ENCODE measurements at places on chromosomes 3 and 15.

GRCh38 chr3:188390775-188391443 is 237.0 kb downstream of the LPP start:
- no peak for DNase-seq

- DNase-seq: no peak
These were observed 28.2 kb downstream of the SLCO3A1 start for GRCh38 chr15:91881569-91882297.

- DNase-seq: no peak
These were observed 41.8 kb downstream of the CBLB start for GRCh38 chr3:105826778-105827634.

DNA sequence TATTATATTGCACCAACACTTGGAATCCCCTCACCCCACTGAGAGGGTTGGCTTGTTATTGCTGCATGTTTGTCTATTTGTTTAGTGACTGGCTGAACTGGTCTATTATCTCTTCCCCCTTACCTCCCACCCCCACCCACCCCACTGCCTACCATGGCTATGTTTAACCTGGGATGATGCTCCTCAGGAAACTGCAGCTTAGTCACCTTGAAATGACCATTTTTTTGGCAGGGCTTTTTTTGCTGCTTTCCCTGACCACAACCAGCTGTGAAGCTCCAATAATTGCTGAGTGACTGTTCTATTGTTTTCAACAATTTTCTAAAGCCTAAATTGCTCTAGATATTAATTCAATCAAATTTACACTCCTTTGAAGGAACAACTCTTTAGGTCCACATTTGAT is 137.9 kb upstream of the CADM2 start:
- no peak for DNase-seq

- no peak for DNase-seq
These were observed 9.5 kb downstream of the PLAAT1 start for GRCh38 chr3:193250492-193250891.

- no peak for DNase-seq
These were observed 28.9 kb downstream of the TBC1D2B start for GRCh38 chr15:78048628-78048920.

DNA sequence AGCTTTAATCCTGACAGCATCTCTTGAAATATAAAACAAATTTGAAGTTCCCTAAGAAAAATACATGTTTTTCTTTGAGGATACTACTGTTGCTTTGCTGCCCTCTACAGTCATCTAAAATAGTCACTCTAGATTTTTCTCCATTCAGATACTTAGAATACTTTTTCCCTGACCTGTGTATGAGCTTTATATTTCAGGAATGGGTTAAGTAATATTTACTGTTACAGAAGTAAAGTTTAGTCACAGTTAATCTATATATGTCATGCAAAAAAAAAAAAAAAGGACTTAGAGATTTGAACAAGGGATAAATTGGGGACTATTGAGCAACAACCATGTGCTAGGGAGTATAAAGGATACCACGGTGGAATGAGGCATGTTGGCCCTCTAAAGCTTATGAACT is 8.8 kb downstream of the NECTIN3 start:
- no peak for DNase-seq

DNA sequence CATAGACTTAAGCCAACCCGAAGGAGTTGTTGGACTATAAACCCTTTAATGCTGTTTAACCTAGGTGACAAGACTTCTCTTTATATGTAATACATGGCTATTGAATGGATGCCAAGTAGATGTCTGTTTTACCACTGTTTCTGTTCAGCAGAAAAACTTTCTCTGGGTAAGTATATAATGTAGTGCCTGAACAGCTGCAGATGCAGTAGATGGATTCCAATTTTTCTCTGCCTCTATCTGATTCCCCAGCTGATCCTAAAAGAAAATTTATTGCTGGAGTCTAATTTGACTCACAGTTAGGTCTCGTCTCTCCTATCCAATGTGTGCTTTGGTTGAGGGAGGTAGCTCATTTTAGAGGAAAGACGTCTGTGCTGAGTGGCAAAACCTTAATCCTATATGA is 256.5 kb upstream of the CBLB start:
- DNase-seq: no peak

GRCh38 chr3:152380043-152380442 is 111.3 kb downstream of the MBNL1 start:
- DNase-seq: no peak

DNA sequence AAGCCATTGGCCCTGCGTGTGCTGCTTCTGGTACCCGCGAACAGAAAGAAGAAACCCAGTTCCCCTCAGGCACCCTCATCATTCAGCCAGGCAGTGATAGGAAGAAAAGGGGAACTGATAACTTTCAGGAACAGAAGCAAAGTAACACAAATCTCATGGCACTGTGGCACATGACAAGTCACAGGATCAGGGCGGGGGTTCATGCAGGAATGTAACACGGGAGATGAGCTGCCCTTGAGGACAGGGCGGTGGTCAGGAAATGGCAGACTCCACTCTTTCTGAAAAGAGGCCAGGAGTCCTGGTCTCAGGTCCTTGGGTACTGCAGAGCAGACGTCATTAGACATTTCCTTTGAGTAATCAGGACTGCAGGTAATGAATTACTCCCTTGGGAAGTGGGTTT is 95.5 kb downstream of the CCNL1 start:
- no peak for DNase-seq

- DNase-seq: no peak
These were observed 213.3 kb upstream of the CFAP20DC start for GRCh38 chr3:59263152-59263551.

GRCh38 chr3:39127908-39128304 is 20.4 kb downstream of the TTC21A start:
- DNase-seq: no peak

DNA sequence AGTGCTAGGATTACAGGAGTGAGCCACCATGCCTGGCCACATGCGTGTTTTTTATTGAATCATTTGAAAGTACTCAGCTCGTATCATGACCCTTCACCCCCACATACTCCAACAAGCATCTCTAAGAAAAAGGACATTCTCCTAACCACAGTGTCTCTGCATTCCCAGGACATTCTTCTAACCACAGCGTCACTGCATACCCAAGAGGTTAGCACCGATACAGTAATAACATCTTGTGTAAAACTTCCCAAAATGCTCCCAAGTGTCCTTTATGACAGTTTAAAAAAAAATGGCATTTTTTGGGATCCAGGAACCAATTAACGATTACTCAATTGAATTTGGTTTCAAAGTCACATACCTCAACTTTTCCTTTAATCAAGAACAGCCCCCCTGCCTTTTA is 39.6 kb downstream of the FLNB start:
- peak; percentile 44 for DNase-seq

DNA sequence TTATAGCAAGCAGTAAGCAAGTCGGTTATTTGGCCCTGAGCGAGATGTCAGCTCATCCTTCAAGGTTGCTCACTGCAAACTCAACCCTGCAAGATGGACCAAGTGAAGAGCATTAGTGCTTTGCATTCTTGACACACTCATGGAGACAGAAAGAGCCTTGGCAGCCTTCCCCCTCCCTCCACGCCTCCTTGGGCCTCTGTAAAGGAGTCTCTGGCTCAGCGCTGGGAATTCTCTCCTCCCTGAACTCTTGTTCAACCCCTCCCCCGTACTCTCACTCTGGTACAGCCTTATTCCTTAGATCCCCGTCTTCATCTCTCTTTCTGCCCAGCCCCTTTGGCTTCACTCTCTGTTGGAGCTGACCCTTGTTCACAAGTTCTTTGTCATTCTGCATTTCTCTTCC is 2.2 kb upstream of the CX3CR1 start:
- DNase-seq: no peak

DNA sequence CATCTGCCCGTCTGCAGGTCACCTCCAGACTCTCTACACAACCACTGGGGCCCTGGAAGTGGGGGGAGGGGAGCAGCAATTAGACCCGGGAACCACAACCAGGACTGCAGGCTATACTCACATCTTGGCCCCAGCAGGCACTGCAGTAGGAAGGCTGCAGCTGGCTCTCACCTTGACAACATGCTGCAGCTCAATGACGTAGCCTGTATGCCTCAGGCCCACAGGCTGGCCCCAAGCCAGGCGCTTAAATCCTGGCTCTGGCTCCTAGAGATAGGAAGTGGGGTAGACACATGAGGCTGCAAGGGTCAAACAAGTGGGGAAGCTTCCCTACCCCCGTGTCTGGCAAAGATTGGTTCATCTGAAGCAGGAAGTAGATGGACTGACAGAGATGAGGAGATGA is 4.6 kb upstream of the QRICH1 start:
- DNase-seq: peak; percentile 38

GRCh38 chr3:57594144-57594543 is 3.0 kb downstream of the ARF4 start:
- no peak for DNase-seq

DNA sequence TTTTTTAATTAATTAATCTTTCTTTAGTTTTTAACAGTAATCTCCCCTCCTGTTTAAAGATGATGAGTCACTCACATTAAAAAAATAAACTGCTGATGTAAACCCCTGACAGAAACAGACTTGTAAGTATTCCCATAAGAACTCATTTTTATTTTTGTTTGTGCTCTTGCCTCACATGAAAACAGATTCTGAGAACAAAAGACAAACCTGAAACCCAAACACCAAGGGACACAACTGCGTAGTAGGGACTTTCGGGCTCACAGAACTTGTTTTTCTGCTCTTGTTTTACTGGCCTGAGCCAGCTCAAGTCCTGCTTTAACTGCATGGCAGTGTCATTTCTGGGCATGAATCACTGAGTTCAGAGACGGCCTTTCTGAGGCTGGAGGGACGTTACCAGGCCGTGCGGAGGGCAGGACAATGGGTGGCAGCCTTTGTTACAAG is 600.8 kb downstream of the FOXP1 start:
- peak; percentile 57 for DNase-seq

DNA sequence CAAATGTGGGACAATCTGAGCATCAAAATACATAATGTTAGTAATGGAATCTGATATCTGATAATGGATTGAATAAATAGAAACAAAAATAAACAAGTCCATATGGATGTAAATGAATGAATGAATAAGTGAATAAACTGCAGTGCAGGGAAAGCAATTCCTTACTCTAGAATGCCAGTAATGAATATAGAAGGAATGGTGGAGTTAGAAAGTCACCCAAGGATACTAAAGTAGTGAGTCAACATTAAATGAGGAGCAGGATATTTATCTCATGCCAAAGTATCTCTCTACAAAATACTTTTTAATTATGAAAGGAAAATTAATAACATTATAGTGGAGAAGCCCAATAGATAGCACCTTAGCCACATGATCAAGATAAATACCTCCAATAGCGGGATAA is 300.3 kb downstream of the FEZF2 start:
- peak; percentile 37 for DNase-seq

- no peak for DNase-seq
These were observed 18.5 kb upstream of the SENP5 start for GRCh38 chr3:196849180-196849741.

- no peak for DNase-seq
These were observed 20.8 kb upstream of the DENND4A start for GRCh38 chr15:65812916-65813315.

GRCh38 chr3:76673171-76673570 is 366.7 kb upstream of the ROBO2 start:
- no peak for DNase-seq

DNA sequence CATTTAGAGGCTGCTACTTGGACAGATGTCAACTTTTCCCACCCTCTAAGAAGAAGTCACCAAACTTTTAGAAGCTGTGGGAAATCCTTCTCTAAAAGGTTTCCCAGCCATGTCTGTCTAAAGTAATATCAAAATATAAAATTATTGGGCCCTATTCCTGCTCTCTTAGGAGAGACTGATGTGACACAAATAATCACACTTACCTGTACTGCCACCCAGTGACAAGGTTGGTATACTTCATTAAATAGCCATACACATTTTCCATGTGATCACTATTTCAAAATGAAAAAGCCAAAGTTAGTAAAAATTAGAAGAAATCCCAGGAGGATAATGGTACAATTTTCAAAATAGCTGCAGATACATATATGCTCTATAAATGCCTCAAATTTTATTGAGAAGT is 12.6 kb downstream of the OSBPL11 start:
- DNase-seq: no peak

- DNase-seq: no peak
These were observed 15.6 kb downstream of the VPS8 start for GRCh38 chr3:184827572-184827971.

- no peak for DNase-seq
These were observed 34.8 kb downstream of the ST3GAL6 start for GRCh38 chr3:98797905-98798304.

- no peak for DNase-seq
These were observed 108.2 kb upstream of the KBTBD8 start for GRCh38 chr3:66889750-66890494.

DNA sequence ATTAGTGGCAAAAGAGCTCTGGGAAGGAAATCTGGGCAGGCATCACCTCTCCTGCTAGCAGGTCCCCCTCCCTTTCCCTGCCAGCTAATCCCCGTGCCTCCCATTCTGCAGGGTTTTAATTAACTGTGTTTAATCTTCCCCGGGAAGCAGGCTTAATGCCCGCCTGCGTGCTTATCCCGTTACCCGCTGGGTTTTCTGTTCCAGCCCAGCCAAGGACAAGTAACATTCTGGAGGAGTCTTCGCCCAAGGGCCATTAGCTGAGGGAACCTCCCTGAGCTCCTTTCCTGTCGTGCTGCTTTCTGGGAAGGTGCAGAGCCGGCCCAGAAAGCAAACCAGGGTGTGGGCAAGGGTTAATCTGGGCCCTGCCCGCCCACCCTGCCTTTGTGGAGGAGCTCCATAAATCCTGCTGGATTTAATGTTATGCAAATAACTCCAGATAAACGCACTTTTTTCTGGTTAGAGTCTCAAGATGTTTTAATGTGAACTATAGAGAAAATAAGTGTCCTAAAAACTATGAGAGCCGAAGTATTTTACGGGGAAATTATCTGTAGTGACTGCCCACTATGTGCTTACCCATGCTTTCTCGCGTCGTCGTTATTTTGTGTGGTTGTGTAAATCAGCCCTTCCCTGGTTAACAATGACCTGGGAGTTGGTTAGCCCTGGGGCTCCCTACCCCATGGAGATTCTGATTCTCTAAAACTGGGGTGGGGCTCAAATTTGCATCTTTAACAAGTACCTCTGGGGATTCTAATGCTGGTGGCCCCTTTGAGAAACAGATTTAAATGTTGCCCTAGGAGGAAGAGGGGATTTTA is 25.9 kb downstream of the TRIM71 start:
- no peak for DNase-seq

GRCh38 chr15:90291679-90292356 is 26.3 kb downstream of the NGRN start:
- DNase-seq: peak; percentile 72

- no peak for DNase-seq
These were observed 16.8 kb downstream of the PLA2G4B start for GRCh38 chr15:41855261-41855961.

DNA sequence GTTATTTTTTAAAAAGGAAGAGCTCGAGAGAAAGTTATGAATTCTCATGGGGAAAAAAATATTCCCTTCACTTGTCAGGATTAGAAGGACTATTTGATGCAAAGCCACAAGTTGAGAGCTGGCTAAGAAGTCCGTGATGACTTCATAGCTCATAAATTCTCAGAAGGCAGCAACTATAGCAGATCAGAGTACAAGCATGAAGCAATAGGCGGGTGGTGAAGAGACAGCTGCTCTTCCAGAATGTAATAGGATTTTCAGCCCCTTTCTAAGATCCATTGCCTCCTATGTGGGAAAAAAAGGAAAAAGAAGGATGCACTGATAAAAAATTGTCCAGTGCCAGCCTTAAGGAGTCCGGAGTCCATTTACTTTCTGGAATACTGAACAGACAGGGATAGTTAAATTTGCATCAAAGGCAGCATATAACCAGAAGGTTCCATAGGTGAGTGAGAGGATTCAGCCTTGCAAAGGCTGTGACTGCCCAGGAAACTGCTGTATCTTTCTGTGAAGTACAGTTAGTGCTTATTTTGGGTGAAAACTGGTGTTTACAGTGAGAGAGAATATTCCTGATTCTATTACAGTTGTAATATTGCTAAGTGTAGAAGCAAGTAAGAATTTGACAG is 929.5 kb upstream of the ALCAM start:
- DNase-seq: peak; percentile 72

GRCh38 chr15:37107071-37107743 is 6.9 kb upstream of the MEIS2 start:
- DNase-seq: no peak
